ENCODE measurements at places on chromosomes 12 and 14. TPM values are rescaled to one million over a fixed set of nuclear protein-coding genes. Genes with fewer than 3 reads are reported as not detected.

Gene PMCH
- 1.0 TPM for polyA plus RNA-seq

Gene CD27
- polyA plus RNA-seq: 0.93 TPM

Gene ENDOU
- polyA plus RNA-seq: 0.17 TPM

Gene TMEM132C
- polyA plus RNA-seq: 3.4 TPM

Gene NKX2-8
- not detected for polyA plus RNA-seq

GRCh38 chr12:10750385-10750727 lies 27.2 kb upstream of the YBX3 start:
- no peak for DNase-seq

- DNase-seq: no peak
Observed at GRCh38 chr14:101563654-101564443, 2.6 kb downstream of the DIO3 start.

GRCh38 chr14:28113311-28113710 lies 653.3 kb upstream of the FOXG1 start:
- DNase-seq: no peak

- no peak for DNase-seq
Observed at GRCh38 chr14:97543221-97543620, 746.0 kb downstream of the VRK1 start.

DNA sequence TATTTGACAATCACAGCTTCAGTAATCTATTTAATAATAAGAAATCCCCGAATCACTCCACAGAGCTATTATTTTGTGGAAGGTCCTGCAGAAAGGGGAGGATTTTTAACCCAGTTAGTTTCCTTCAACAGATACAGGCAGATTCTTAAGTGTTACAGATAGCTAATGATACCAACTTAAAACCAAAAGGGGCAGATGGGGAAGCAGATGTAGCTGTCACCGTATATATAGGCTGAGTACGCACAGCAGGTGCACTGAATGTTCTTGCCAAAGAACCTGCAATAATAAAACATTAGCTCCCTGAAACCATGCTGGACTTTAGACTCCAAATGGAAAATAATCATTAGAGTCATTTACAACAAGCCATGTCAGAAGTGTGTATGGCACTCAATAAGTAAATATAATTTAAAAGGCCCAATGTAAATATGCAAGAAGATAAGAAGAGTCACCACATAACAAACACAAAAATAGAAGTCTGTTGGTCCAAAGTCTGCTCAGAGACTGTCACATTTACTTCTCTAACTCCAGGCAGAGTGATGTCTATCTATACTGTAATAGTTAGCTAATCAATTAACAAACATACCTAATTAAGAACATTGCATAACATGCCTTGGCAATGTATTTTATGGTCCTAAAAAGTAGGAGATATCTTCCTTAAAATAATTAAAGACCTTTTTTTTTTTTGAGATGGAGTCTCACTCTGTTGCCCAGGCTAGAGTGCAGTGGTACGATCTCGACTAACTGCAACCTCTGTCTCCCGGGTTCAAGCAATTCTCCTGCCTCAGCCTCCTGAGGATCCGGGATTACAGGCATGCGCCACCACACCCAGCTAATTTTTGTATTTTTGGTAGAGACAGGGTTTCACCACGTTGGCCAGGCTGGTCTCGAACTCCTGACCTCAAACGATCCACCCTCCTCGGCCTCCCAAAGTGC lies 78.8 kb downstream of the SEC23A start:
- no peak for DNase-seq

GRCh38 chr14:101363261-101363555 lies 198.1 kb upstream of the DIO3 start:
- no peak for DNase-seq

GRCh38 chr12:11746024-11746771 lies 96.7 kb downstream of the ETV6 start:
- no peak for DNase-seq
